Tibial nerve (tissue), 4 donors: ENCODE measurements at places on chromosomes 7 and 10.

DNA sequence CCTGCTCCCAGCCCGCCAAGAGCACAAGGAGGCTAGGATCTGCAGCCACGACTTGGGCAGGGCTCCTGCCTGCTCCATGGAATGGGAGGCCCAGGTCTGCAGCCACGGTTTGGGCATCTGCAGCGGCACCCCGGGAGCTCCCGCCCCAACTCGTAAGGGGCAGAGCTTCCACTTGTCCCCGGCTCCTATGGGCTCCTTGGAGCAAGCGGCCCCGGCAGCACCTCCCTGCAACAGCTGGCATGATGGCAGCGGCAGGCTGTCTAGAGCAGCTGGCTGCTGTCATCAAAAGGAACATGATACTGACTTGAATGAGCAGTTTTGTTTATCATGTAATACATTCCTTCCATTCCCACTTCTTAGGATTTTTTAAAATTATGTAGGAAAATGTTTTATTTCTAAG lies 684.0 kb upstream of the FOXK1 start:
- DNase-seq: no peak
- no peak overlapping the region for H3K27ac ChIP-seq
- no peaks in the 10 kb centered on the region for H3K4me1 ChIP-seq
- no peaks in the 10 kb centered on the region for H3K27me3 ChIP-seq
- H3K36me3 ChIP-seq: no peaks in the 10 kb centered on the region

GRCh38 chr7:34837316-34837715 lies 179.3 kb downstream of the NPSR1 start:
- no peaks in the 10 kb centered on the region for H3K27me3 ChIP-seq
- H3K27ac ChIP-seq: no peak overlapping the region
- no peaks in the 10 kb centered on the region for H3K36me3 ChIP-seq
- H3K4me3 ChIP-seq: no peak overlapping the region
- no peak for DNase-seq

DNA sequence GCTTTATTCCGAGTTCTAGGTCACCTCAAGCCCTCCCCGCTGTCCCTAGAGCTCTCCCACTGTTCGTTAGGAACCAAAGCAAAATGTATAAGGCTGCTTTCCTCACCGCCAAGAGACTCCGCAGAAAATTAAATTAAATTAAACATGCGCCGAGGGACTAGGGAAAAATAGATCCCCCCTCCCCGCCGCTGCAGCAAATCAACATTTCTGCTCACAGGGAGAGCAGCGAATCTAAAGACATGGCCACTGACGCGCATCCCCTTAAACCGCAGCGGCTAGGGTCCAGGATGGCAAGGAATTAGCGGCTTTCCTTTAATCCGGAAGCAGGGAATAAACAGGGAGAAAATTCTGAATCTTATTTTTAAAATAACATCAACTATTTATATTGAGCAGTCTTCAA lies 7.6 kb downstream of the SP8 start:
- no peak overlapping the region for H3K27ac ChIP-seq
- peaks cover 23% of the 10 kb centered on the region for H3K4me1 ChIP-seq
- H3K4me3 ChIP-seq: no peak overlapping the region
- peaks cover 100% of the 10 kb centered on the region for H3K27me3 ChIP-seq
- DNase-seq: no peak

DNA sequence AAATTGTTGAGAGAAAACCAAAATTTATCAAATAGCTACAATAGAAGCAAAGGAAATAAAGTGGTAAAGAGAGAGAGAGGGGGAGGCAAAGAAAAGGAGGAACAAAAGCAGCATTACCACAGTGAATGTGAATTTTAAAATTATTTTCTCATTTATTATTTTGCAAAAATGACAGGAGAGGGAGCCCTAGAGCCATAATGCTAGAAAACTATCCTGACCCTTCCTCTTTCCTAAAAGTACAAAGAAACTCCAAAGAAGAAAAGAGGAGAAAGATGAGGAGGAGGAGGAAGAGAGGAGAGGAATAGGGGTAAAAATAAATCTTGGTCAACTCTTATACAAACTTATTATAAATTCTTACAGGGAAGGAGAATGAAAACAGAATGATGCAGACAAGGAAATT lies 921.5 kb downstream of the NRG3 start:
- H3K4me1 ChIP-seq: no peaks in the 10 kb centered on the region
- no peaks in the 10 kb centered on the region for H3K27me3 ChIP-seq
- no peaks in the 10 kb centered on the region for H3K36me3 ChIP-seq
- H3K4me3 ChIP-seq: no peak overlapping the region
- H3K27ac ChIP-seq: no peak overlapping the region

DNA sequence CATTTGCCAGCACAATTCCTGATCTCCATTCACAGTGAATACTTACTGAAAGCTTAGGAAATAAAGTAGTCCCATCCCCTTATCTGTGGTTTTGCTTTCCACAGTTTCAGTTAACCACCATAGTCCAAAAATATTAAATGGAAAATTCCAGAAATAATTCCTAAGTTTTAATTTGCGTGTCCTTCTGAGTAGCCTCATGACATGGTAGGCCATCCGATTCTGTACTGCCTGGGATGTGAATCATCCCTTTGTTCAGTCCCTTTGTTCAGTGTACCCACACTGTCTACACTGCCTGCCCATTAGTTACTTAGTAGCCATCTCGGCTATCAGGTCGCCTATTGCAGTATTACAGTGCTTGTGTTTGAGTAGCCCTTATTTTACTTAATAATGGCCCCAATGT lies 14.2 kb downstream of the RAB11FIP2 start:
- no peak for DNase-seq
- H3K27ac ChIP-seq: no peak overlapping the region
- H3K27me3 ChIP-seq: no peaks in the 10 kb centered on the region
- no peak overlapping the region for H3K4me3 ChIP-seq

DNA sequence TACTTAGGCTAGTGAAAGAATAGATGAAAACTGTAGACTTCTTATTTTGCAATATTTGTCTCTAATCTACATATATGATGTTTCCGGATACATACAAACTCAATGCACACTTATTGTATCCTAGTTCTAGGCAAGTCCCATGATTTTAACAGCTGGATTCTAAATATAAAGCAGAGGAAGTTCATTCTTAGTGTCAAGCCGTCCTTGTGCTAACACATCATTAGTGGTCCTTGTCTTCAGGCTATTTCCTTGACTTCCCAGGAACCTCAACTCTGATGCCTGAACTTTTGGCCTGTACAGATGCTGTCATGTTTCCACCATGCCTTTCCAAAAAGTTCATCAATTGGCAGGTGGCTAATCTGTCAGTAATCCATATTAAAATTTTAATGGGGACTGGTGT lies 301.9 kb upstream of the DGKB start:
- no peaks in the 10 kb centered on the region for H3K27me3 ChIP-seq
- DNase-seq: no peak
- H3K27ac ChIP-seq: no peak overlapping the region
- no peak overlapping the region for H3K4me3 ChIP-seq

GRCh38 chr10:34473174-34474008 lies 341.7 kb downstream of the PARD3 start:
- H3K36me3 ChIP-seq: no peaks in the 10 kb centered on the region
- DNase-seq: no peak
- H3K4me1 ChIP-seq: no peaks in the 10 kb centered on the region
- no peak overlapping the region for H3K4me3 ChIP-seq

DNA sequence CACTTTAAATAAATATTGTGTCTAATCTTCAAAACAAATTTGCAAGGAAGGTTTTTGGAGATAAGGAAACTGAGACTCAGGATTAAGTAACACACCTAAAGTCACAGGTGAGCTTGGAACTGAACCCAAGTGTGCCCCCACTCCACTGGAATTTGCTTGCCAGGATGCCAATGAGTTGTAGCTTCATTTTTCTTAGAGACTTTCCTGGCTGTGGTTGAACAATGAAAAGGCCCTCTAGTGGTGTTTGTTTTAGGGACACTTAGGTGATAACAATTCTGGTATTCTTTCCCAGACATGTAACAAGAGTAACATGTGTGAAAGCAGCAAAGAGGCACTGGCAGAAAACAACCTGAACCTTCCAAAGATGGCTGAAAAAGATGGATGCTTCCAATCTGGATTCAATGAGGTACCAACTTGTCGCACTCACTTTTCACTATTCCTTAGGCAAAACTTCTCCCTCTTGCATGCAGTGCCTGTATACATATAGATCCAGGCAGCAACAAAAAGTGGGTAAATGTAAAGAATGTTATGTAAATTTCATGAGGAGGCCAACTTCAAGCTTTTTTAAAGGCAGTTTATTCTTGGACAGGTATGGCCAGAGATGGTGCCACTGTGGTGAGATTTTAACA lies 1.5 kb downstream of the IL6 start:
- no peak overlapping the region for H3K4me3 ChIP-seq
- DNase-seq: no peak
- no peaks in the 10 kb centered on the region for H3K36me3 ChIP-seq
- no peaks in the 10 kb centered on the region for H3K27me3 ChIP-seq
- peaks cover 29% of the 10 kb centered on the region for H3K4me1 ChIP-seq
- H3K27ac ChIP-seq: no peak overlapping the region

DNA sequence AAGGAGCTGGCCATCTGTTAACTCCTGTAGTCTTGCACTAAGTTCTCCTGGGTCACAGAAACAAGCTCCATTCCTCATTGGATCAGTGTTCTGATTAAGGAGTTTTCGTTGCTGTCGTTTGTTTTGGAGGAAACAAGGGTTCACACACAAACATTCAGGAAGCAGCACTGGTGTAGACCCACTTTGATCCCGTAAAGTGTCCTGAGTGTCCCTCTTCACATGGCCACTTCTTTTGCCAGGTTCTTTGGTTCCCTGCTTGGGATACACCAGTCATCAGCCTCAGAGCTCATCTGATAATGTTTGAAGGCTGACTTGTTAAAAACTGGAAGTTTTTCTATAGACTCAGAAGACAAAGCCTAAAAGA lies 10.9 kb downstream of the PDK4 start:
- DNase-seq: no peak
- H3K27ac ChIP-seq: peak overlapping the region; percentile 96
- no peaks in the 10 kb centered on the region for H3K4me1 ChIP-seq

DNA sequence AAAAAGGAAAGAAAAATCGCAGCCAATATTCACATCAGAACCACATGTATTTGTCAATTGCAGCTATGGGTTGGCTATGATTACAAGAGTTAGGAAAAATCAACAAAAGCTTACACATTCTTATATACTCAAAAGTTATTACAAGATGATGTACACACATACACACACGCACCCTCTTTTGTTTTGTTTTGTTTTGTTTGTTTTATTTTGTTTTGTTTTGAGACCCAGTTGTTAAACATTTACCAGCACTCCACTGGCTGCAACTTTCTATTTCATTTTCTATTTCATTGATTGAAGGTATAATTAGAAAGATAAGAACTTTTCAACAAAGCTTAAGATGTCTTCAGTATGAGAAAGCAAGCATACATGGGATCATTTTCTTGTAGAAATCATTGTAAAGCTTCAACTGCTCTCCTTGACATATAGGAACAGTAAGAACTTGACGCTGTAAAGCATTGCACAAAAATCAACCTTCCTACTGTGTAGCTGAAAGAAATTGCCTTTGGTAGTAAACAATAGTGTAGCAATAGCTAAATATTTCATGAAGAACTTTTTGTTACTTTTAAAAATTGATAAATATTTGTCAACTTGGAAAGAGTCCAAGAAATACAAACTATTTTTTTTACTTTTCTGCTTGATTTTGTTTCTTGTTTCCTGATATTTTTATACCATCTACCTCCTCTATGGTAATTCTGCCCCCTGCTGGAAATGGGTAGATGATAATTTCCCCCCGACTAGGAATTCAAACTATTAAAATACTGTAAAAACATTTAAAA lies 205.9 kb downstream of the MBL2 start:
- no peaks in the 10 kb centered on the region for H3K4me1 ChIP-seq
- no peak overlapping the region for H3K4me3 ChIP-seq
- no peak overlapping the region for H3K27ac ChIP-seq
- no peak for DNase-seq

DNA sequence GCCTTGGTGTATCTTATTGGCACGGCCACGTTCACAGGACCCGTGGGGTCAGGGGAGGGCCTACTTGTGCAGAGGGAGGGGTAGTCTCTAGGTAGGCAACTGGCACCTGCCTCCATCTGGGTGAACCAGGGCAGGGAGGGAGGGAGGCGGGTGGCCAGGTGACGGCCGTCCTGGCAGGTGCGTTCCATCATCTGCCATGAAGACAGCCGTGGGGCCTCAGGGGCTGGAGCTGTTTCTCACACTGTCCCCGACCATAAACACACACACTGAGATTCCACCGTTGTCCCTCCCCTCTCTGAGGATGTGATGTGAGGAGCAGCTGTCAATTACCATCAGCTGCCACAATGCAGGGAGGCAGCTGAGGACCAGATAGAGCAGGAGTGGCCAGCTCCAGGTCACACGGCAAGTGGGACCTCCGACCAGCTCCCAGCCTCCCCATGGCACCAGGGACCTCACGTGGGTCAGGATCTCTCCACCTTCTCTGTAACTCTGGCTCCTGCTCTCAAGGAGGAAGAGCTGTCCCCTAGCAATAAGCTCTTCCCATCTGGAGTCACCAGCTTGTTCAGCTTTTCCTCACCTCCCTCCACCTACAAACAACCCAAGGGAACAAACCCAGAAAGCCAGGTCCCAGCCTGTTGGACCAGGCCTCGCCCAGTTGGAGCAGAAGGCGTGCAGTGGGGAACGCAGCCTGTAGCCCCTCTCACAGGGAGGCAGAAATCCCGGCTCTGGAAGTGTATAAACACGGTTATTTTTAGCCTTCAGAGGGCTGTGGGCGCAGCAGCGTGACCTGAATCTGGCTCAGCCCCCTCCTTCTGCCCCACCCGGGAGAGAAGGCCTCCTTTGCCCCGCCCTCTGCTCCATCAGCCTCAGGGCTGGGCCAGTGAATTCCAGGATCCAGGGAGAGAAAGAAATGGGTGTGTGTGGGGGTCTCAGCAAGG lies 33.1 kb downstream of the ZMIZ1 start:
- no peak overlapping the region for H3K4me3 ChIP-seq
- H3K27me3 ChIP-seq: no peaks in the 10 kb centered on the region
- DNase-seq: peak; percentile 61
- no peaks in the 10 kb centered on the region for H3K36me3 ChIP-seq

GRCh38 chr7:27453702-27454405 lies 208.8 kb downstream of the HIBADH start:
- H3K4me1 ChIP-seq: no peaks in the 10 kb centered on the region
- DNase-seq: no peak
- H3K36me3 ChIP-seq: no peaks in the 10 kb centered on the region
- H3K27me3 ChIP-seq: no peaks in the 10 kb centered on the region
- no peak overlapping the region for H3K4me3 ChIP-seq

DNA sequence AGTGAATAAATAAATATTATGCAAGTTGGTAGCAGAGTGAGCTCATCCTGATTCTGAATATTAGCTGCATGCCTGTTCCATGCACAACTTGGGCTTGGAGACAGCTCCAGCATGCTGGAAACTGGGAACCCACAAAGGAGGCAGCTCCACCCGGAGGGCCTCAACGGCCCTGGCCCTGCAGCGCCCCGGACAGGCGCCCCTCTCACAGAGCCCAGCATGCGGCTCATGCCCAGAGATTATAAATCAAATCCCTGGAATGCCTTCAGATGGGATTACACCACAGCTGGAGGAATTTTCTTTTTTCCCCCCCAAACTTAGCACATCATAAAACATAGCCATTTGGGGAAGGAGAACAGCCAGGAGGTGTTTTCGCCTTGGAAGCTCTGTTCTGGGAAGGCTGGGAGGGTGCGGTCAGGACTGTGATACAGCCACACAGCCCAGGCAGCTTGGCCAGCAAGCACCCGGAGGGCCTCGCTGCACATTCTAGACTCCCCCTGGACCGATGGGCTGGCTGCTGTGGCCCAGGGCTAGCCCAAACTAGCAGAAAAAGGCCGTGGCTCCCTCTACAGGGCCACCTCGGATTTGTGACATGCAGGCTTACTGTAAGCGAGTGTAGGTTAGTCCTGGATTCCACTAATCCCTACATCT lies 102.4 kb downstream of the PTPN20 start:
- H3K4me1 ChIP-seq: no peaks in the 10 kb centered on the region
- no peaks in the 10 kb centered on the region for H3K27me3 ChIP-seq
- H3K36me3 ChIP-seq: no peaks in the 10 kb centered on the region
- H3K4me3 ChIP-seq: no peak overlapping the region
- H3K27ac ChIP-seq: peak overlapping the region; percentile 48
